Neural progenitor cell (in vitro differentiated cells): ENCODE measurements at places on chromosomes 12 and 14.
A peak's percentile ranks its signal among the peaks of the same experiment; 100 is the strongest.

DNA sequence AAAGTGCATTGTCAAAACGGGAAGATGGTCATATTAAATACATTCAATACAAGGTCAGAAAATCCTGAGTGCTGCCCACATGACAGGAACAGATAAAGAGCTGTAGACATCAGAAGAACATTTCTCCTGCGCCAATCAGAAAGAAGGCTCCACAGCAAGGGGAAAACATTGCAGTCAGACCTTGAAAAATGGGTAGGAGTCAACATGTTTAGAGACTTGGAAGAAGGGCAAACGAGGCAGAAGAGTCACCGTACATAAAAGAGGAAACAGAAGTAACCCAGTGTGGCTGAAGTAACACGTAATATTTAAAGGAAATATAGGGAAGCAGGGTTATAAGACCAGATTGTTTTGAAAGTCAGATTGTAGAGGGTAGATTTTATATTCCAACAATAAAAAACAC is 11.9 kb downstream of the SPPL3 start:
- DNase-seq, result no peak

- DNase-seq, result peak; percentile 68
These were observed 569 bp upstream of the RGS6 start for GRCh38 chr14:71931492-71932228.

DNA sequence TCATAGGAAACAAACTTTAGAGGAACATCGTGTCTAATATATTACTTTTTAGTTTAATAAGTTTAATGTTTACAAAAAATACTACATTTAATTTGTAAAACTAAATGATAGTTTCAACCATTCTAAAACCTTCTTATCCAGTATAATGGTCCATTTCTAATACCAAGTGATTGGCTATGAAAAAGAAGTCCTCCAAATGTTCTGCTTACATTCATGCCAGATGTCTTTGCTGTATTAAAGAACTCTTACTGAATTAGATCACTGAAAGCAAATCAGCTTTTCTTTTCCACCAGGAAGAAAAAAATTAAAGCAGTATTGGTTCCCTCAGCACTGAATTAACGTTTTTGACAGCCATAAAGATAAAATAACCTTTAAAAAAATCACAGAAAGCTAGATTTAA is 3.7 kb downstream of the NOVA1 start:
- DNase-seq, result no peak

DNA sequence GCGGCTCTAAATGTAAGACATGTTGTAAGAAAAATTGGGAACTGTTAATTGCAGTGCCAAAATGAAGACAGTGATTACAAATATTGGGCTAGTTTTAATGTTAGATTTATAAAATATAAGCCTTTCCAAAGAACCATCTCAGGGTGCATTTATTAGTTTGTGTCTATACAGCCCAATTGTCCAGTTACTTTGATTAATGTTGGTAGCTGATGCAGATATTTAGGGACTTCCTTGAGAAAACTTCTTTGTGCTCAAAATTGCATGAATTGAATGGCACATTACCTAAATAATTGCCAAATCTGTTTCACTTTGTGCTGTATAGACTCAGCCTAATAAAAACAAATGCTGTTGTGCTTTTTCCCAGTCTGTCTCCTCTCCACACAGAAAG is 83.7 kb downstream of the DAD1 start:
- no peak for DNase-seq

DNA sequence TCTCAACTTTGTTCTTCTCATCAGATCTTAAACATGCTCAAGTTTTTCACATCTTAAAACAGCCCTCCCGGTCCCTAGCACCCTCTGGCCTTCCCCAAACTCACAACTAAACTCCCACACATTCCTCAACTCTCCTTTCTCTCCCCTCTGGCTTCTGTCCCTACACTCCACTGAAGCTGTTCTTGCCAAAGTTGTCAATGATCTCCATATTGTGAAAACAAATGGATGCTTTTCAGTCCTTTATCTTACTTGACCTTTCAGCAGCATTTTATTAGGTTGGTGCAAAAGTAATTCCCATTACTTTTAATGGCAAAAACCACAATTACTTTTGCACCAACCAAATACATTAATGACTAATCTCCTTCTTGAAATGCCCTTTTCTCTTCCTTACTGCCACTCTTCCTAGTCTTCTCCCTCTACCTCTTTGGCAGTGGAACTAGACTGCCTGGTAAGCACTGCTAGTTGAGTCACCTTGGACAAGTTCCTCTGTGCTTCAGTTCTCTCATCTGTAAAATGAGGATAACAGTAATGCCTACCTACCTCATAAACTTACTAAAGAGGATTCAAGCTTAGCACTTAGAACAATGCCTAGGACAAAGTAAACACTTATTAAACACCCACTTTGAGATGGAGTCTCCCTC is 16.0 kb downstream of the CERS5 start:
- DNase-seq, result no peak

- DNase-seq, result peak; percentile 62
These were observed 64.1 kb upstream of the PPP4R3A start for GRCh38 chr14:91573894-91574837.

DNA sequence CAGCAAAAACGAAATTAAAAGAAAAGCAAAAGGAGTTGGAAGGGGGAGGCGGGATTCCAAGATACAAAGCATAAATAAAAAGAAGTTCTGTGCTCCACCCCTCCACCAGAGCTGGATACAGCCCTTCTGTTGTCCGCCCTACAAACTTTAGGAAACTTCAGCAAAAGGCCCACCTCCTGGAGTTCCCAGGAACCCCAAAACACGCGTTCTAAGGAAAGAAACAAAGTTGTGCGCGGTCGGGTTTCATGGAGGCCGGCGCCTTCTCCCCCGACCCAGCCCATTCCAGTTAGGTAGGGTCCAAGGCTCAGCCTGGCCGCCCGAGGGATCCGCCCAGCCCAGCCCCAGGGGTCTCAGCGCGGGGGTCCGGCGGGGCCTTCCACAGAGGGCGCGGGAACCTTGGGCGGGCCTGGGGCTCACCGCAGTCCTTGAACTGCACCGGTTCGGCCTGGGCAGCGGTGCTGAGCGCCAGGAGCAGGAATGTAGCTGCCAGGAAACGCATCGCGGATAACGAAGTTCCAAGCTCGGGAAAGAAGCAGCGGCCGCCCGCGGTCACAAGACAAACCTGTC is at the start of gene NPC2:
NPC2 (minus strand) TSS at position 530 of the 567 bp plus-strand sequence; CDS start at position 499, 31 bp downstream.
- DNase-seq, result no peak

- no peak for DNase-seq
These were observed 26.0 kb upstream of the VPS37B start for GRCh38 chr12:122921917-122922316.

GRCh38 chr12:109910969-109911348 is 10.9 kb downstream of the TCHP start:
- peak; percentile 77 for DNase-seq

DNA sequence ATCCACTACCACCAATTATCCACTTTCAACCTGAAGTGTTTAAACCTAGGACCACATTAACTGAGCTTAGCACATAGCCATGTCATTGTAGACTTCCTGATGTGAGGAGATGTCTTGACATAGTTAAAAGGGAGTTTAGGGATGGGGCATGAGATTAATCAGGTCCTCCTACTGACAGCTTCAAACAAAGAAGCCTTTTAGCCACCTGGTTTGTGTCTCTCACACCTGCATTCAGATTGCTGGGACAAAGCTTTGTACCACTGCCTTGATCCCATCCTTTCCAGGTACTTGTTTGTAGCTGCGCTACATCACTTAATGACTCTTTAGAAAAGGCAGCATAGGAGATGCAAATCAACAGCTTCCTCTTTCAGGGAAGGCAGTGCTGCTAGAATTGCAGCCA is 340.7 kb upstream of the DDHD1 start:
- DNase-seq, result no peak

DNA sequence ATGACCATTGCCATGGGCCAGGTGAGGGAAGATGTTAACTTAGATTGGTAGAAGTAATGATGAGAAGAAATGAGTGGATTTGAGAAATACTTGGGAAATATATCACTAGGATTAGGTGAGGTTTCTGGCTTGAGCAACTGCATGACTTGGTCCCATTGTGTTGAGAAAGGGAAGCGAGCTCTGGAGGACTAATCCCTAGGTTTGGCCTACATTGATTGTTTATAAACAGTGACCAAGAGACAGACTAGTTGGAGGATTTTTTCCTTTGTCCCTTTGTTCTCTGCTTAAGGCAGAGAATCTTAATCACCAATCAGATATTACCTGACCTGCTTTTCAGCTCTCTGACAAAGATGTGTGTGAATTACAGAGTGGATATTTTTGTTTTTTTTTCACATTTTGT is 100.5 kb downstream of the AEBP2 start:
- peak; percentile 74 for DNase-seq

- no peak for DNase-seq
These were observed 910 bp upstream of the TM7SF3 start for GRCh38 chr12:27014859-27015729.

GRCh38 chr12:19855851-19856250 is 416.6 kb downstream of the AEBP2 start:
- no peak for DNase-seq

DNA sequence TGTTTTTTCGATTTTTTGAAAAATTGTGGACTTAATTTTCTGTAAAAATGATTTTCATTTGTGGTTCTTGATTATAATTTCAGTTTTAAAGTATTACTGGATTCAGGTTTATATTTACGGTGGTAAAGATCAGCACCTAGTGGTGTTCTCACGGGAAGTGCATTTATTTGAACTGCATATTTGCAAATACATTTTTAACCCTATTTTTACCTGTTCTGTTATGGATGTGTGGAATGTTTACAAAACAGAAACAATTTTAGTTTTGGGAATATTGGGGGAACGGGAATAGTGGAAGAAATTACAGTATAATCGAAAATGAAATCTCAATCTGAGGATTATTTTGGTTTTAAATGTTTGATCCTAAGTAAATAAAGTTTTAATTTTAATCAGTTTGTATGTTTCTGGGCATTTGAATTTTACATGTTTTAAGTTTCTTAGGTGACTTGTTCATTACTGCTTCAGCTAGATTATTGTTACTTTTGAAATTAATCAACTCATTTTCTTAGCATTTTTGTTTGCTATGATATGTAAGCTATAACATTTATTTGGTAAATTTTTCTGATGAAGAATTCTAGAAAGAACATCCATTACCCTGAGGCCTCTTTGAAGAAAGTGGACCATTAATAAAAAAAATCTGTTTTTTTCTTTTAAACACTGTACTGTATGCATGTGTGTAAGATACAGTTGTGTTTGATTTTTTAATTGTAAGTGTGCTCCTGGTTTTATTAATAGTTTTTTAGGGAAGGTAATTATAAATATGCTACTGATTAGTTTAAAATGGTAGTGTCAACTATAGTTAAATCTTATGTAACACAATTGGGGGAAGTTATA is 942 bp downstream of the ATF7IP start:
- DNase-seq, result no peak

DNA sequence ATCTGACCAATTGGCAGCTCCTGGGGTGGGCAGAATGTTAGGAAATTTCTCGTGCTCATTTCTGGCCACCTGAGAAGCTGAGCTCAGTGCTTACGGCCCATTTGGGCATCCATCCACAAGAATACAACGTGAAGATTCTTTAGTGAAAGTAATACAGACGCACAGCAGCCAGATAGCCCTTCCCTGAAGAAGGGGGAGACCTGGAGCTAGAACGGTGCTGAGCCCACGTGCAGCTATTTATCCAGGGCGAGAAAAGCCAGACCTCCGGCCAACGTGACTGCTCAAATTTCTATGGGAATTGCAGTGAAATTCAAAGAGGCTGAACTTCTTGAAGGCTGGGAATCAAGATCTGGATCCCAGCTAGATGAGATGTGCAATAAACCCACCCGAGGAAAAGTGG is 20.7 kb downstream of the NID2 start:
- no peak for DNase-seq

GRCh38 chr14:87613881-87614280 is 379.1 kb downstream of the GALC start:
- no peak for DNase-seq

- no peak for DNase-seq
These were observed 35.0 kb downstream of the GIT2 start for GRCh38 chr12:109961201-109961600.

GRCh38 chr12:10214895-10215267 is 2.2 kb downstream of the GABARAPL1 start:
- DNase-seq, result no peak

DNA sequence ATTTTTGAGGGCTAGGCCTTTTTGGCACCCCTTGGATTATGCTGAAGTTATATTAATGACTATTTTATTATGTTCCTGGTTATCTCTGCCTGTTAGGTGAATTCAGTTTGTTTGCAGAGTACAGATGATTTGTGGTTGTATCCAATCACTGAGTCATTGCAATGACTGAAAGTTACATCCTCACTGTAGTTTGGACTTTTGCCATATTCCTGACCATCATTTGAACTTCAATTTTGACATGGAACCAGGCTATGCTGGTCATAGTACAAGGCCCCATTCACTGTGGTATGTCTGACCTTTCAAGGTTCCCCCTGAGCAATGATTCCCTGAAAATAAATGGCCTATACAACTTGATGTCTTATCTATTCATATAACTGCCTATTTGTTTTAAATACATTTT is 621.0 kb downstream of the CCER1 start:
- DNase-seq, result no peak

DNA sequence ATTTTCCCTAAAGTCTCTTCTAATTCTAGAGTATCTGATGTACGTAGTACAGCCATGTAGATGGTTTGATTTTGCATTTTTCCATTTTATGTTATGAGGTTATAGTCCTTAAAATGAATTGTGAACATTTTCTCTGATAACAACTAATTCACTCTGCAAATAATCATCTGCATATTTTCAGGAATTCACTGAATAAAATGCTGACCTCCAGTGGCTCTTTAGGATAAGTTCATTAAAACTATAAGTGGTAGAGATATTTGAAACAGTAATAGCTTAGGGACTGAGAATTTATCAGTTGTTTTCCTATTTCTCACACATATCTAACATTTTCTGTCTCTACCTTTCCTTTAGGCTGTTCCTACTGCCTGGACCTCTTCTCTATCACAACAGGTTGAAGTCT is 4.4 kb downstream of the MSRB3 start:
- DNase-seq, result no peak

- DNase-seq, result no peak
These were observed 1.5 kb downstream of the RFLNA start for GRCh38 chr12:124296295-124296915.

GRCh38 chr12:10119066-10119465 is 10.9 kb downstream of the CLEC7A start:
- DNase-seq, result no peak

DNA sequence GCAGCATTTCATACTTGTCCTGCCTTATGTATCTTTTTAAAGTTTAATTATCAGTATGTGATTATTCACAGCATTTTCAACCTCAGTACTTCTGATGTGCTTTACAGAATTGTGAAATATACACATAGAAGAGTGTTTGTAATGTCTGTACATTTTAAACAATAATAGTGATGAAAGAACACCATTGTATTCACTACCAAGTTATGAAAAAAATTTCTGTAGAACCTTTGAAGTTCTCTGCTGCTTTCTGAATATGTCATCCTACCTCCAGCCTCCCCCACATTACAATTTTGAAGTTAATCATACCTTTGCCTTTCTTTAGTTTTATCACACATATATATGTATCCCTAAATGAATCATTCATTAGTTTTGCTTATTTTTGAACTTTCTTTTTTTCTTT is 24.8 kb downstream of the FRMD6 start:
- DNase-seq, result no peak

GRCh38 chr12:111451232-111451631 is 45.5 kb downstream of the SH2B3 start:
- no peak for DNase-seq

- DNase-seq, result no peak
These were observed 7.5 kb downstream of the C14orf180 start for GRCh38 chr14:104586832-104587620.

- no peak for DNase-seq
These were observed 281.3 kb downstream of the TMEM132D start for GRCh38 chr12:129622566-129622965.

GRCh38 chr14:24270537-24271133 is 762 bp downstream of the RABGGTA start:
- no peak for DNase-seq

GRCh38 chr14:84527706-84528105 is 1002.2 kb upstream of the FLRT2 start:
- no peak for DNase-seq
